ELF-1 (cell line): ENCODE measurements at places on chromosomes 3 and 15.
A peak's percentile ranks its signal among the peaks of the same experiment; 100 is the strongest.

DNA sequence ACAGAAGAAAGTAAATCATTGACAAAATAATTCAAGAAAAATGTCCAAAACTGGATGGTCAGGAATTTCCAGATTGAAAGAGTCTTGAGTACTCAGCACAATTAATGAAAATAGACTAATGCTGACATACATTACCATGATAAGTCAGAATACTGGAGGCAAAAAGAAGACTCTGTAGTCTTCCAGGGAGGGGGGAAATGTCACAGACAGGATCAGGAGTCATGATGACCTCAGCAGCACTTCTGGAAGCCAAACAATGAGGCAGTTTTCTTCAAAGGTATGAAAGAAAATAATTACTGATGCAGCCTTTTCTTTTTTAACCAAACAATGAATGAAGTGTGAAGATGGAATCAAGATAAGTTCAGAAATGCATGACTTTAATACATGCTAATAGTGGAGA is 30.1 kb upstream of the SLC22A13 start:
- no peak for DNase-seq

- DNase-seq, result no peak
Observed at GRCh38 chr3:31622636-31623288, 90.0 kb downstream of the STT3B start.

DNA sequence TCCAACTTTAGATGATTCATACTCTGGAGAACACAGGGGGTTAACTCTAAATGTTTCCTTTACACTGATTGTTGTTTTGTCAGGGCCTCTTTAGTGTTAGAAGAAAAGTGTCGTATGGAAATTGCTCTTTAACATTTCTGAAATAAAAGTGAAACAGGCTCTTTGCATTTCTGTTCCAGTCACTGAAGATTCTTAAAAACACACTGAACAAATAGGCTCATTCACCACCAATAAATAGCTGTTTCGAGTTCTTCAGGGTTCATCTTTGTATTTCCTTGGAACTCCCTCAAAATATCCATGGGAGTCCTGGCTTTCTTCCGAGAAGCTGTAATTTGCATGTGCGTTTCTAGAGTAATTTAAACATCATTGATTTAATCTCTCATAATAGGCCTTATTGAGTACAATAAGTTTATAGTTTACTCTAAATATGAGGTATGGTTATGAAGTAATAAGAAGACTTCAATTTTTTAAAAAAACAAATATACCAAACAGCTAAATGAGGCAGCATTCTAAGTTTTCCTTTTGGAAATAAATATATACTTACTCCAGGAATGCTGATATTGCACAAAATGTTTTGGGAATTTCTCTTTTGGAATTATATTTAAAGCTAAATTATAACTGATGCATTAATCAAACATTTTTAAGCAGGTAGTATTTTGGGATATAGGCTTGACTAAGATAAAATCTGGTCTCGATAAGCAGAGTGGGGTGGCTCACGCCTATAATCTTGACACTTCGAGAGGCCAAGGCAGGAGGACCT is 327.4 kb downstream of the EPHA3 start:
- no peak for DNase-seq

- DNase-seq, result no peak
Observed at GRCh38 chr3:74562558-74563269, 51.7 kb downstream of the CNTN3 start.

DNA sequence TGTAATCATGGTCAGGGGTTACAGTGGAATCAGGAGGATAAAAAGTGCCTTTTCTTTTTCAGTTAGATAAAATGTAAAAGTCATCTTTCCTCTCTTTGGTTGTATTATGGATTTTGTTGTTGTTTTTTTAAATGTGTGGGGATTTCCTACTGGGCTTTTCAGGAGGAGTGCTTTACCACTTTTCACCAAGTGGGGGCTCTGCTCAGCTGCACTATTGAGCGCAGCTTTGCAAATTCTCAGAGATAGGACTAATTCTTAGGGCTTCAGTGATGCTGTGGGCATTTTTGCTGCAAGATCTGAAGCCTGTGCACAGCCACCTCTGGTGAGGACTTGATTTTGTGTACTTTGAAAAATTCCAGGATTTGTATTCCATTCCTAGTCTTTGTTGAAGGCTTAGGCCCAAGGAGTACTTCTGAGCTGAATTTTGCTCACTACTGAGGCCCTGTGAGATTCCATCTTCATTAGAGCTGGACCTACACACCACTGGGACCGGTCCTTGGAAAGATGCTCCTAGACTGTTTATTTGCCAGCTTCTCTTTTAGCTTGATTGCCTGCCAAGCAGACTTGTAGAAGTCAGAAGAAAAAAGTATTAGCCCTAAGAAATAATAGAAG is 7.5 kb downstream of the GNB5 start:
- peak; percentile 39 for DNase-seq

DNA sequence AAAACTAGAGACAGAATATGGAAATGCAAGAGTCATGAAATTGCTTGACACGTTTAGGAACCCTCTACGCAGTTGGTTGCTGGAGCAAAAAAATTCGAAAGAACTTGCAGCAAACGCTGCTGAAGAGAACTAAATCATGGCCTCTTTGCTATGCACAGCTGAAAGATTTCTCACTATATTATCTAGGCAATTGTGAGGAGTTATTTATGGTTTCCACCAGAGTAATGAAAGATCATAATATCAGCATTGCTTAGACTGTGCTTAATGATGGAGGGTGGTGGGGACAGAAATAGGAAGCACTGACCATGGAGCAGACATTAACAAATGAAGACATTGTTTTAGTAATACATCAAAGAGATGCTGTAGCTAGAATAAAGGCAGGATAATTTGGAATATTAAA is 593.4 kb upstream of the ZNF717 start:
- DNase-seq, result no peak

GRCh38 chr3:34844323-34844620 is 795.1 kb upstream of the ARPP21 start:
- DNase-seq, result no peak

GRCh38 chr15:84817466-84818081 is 418 bp downstream of the ALPK3 start:
- peak; percentile 89 for DNase-seq

DNA sequence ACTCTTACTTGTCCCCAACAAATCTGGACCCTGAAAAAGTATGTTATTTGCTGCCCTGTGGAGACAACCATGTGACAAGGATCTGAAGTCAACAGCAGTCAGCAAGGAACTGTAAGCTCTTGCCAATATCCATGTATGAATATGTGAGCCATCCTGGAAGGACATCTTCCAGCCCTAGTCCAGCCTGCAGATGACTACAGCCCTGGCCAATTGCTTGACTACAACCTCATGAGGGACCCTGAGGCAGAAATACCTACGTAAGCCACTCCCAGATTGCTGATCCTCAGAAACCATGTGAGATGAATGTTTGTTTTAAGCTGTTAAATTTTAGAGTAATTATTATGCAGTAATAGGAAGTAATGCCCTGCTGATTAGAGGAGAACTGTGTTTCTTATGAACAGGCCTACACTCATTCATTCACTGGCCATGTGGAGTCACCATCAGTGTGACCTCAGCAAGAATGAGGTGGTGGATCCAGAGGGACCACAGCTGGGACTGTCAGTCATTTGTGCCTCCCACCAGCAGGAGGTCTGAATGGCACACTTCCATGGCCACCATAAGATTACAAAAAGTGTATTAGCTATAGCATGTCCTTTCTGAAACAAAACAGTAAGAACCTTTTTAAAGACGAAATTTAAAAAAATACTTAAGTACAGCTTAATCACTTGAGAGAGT is 92.6 kb downstream of the TFDP2 start:
- no peak for DNase-seq

- no peak for DNase-seq
Observed at GRCh38 chr3:46719735-46720271, 2.1 kb upstream of the PRSS50 start.

DNA sequence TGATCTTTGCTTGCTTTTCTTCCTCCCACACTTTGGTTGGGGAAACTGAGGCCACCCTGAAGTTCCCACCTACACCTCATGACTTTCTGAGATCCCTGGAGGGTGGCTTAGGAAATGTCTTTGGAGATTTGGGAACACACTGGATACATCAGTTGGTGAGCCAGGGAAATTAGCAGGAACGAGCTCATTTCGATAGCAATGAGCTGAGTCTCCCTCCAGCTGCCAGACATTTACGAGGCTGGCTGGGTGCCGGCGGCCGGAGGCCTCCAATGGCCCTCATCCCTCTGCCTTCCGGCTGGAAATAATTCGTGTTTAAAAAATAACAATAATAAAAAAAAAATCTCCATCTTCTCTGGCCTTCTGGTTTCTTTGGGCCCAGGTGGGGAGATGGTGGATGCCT is 38.8 kb downstream of the SMAD6 start:
- DNase-seq, result no peak

DNA sequence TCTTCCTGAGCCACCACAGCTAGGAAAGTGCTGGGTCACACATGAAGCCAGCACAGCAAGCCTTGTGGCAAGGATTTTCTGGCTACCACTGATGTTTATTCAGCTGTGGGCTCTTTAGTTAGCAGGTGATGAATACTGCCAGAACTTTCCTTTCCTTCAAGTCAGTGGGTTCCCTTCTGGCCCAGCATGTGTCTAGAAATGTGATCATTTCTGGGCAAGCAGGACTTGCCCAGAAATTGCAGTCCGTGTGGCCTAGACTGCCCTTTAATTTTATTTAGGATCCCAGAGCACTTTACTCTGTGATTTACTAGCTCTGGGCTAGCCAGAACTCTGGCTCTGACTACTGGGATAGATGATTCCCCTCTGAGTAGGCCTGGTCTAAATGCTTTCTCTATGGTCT is 397.5 kb downstream of the ZIC4 start:
- no peak for DNase-seq

DNA sequence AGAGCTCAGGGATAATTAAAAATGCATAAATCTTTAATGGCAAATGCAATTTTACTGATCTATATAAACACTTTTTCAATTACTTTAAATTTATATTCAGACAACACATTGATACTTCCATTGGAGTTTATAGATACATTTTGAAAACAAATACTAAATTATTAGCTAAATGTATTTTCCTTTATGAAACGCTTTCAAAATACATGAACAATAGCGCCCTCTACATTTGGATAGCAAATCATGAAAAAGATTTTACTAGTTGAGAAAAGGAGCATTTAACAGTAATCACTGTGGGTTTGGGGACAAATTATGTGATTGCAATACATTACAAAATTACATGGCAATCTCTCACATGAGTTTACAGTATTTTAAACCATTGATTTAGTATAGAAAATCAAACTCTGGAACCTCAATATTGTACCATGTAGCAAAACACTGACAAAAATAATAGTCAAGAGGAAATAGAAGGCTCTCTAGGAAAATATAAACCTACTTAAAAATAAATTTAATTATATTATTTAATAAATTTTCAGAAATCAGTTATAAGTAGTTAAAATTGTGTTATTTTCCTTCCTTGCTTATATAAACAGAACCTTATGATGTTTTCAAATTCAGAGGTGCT is 207.9 kb downstream of the ZIC1 start:
- DNase-seq, result no peak

DNA sequence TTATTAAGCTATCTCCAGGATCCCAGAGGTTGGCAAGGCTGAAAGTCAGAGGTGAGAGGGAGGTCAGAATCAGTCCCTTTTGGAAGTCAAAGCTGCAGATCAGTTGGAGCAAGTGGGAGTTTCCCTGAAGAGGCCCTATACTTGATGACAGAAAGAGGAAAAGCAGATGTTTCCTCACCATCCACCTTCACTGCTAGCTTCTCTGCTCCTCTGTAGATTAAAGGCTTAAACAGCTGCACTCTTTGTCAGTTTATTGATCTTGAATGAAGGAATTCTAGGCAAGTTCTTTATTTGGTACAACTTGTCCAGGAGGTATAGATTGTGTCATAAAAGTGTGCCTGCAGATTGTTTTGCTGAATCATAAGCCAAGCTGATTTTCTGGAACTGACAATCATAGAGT is 408.2 kb upstream of the TGFBR2 start:
- DNase-seq, result peak; percentile 7

DNA sequence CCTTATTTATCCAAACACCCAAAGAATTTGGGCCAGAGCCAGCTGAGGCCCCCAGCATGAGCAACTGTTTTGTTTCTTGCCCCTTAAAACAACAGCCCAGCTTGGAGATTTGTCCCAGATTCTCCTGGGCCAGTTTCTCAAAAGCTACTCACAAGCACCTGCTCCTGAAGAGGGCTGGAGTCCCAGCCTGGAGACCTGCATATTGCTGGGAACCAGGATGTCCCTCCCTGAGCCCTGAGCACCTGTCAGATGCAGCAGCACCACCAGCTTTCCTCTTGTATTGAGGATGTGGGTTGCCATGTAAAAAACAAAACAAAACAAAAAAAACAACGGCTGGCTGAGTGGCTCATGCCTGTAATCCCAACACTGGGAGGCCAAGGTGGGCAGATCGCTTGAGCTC is 7.0 kb upstream of the RFT1 start:
- no peak for DNase-seq

- peak; percentile 39 for DNase-seq
Observed at GRCh38 chr3:42961633-42962032, 17.5 kb upstream of the GASK1A start.

DNA sequence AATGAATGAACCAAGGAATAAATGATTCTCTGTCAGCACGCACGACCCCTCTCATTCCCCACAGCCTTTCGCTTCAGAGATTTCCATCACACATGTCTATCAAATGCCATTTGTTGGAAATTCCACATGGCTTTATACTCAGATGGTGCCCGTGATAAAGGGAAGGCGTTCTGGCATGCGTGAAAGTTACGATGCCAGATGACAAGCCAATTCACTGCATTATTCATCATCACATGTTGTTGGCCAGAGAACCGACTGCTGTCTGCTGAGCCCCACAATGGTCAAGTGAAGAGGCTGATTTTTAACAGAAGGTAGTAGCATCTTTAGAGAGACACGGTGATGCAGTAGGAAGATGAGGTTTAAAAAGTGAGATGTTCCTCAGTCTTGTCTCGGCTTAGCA is 74.1 kb upstream of the FRMD4B start:
- DNase-seq, result no peak

DNA sequence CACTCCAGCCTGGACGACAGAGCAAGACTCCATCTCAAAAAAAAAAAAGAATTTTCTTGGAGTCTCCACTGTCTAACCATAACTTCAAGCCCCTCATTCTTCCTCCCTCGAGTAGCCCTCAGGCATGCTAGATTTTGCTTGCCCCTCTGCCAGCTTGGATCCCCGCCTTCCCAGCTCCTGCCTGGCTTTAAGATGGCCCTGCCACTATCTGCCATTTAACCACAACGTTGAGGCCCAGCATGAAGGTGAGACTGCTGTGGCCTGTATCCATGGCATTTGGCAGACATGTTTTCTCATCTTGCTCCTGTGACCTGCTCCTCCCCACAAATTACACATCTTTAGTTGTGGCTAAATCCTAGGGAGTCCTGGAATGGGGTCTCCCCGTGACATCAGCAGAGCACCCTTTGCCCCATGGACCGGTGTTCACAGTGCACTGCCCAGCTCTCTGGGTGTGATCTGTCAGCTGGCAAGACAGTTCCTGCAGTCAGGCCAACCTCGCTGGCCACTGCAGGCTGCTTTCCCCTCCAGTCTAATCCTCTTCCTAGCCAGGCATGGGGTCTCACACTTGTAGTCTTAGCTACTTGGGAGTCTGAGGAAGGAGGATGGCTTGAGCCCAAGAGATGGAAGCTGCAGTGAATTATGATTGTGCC is 10.4 kb downstream of the VPS18 start:
- DNase-seq, result no peak

- peak; percentile 72 for DNase-seq
Observed at GRCh38 chr3:129481766-129482332, 41.8 kb downstream of the IFT122 start.

- DNase-seq, result no peak
Observed at GRCh38 chr3:71309342-71309741, 274.2 kb downstream of the FOXP1 start.

GRCh38 chr15:29435811-29436210 is 166.2 kb upstream of the NSMCE3 start:
- DNase-seq, result no peak
